ENCODE measurements at places on chromosomes 1 and 21.

DNA sequence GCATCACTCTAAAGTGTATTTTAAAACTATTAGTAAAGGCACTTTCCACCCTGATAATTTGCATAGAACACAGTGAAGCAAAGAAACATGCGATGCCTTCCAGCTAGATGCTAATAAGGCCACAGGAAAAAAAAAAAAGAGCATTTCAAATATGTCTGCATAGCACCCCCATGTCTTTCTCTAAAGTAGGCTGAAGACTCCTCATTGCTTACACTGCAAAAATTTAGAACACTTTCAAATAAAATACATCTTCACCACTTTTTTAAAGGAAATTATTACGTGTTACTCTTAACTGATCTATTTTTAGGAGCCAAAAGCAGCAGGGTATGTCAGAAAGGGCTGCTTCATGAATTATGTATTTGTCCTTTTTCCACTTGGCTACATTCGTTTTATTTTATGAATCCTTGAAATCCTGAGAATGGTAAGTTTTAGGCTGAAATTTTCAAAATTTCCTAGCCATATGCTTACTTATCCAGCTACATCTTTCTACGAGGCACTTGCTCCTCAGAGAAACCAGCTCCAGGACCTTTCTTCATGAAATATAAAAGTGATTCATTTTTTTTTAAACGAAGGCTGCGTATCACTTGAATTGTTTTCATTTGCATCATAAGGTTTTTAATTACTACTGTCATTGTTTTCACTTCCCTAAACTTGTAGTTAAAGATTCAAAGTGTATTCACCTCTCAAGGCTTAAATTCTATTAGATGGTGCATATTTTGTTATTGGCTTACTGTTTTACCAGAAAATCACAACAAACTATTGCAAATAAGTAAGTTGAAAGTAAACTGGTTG is 513.0 kb downstream of the PTPRC start:
- no peak for DNase-seq

DNA sequence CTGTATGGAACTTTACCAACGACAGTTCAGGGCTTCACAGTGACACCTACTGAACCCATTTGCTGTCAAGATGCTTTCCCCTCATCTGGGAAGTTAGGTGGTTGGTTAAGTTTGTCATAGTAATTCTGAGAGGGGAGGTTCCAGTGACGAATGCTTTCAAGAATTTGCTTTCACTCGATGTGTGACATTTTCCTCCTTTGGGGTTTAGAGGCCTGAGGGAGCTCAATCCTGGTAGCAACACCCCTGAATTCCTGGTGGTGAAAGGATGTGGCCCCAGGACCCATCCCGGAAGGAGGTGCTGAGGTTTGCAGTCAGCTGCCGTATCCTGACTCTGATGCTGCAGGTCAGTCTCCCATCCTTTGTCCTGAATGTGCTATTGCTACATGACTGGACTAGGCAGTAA is 2.8 kb downstream of the PIGV start:
- no peak for DNase-seq

DNA sequence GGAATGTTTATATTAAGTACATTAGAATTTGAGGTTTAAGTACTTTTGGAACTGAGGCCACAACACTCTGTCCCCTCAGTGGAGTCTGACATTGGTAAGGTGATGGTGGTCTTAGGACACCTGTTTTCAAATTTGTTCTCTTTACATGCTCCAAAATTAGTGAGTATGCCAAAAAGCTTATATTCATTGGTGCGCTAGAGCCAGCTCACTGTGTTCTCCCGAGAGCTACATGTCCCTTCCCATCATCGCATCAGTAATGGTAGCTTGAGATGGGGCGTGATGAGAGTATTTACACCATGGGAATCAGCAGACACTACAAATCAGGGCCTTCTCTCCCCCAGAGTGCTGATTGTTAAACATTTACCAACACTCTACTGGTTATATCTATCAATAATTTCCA is 19.5 kb downstream of the ETS2 start:
- DNase-seq, result no peak

DNA sequence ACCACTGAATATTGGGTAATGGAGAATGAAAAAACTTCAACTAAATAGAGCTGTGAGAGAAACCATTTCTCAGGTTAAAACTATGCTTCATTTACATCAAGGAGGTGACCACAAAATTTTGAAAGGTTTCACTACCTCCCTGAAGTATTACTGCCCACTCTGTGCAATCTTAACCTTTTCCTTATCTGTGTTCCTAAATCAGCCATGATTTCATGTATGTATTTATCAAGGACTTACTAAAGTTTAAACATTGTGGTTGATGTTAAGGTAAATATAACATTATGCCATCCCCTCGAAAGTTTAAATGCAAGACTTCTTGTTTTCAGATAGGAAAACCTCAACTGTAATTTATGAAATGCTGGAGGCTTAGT is 84.4 kb downstream of the CLEC20A start:
- no peak for DNase-seq

DNA sequence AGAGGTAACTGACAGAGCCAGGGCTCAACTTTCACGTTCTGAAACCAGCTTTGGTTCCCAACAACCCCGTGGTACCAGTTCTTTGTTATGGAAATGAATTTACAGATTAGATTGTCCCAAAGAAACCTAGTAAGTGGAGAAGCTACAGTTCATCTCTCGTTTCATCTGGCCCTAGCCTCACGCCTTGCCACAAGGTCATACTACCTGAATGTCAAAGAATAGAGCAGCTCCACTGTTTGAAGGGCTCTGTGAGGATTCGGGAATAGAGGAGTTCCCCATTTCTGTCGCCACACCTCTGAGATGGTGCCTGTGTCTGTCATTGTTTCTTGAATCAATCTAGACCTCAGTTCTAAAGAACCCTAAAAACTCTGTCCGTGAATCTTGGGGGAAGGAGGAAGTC is 15.0 kb upstream of the CDC42 start:
- no peak for DNase-seq

GRCh38 chr1:147463022-147463421 is 78.3 kb upstream of the BCL9 start:
- DNase-seq, result no peak

DNA sequence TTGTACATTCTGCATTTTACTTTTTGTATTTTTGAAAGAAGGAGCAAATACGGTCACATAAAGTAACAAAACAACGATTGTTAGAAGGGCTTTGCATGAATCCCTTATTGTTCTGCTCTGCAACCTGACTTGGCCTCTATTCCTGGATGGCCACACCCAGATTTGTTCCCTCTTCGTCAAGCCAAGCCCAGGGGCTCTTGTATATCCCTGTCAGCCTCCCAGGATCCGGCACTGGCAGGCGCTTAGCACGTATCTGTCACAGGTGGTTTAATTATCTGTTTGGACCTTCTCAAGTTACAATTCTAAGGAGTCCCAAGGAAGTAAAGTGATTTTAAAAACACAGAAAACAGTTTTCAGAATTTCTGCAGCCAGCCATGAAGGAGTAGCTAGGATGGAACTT is 28.0 kb downstream of the CRYAA start:
- DNase-seq, result no peak

DNA sequence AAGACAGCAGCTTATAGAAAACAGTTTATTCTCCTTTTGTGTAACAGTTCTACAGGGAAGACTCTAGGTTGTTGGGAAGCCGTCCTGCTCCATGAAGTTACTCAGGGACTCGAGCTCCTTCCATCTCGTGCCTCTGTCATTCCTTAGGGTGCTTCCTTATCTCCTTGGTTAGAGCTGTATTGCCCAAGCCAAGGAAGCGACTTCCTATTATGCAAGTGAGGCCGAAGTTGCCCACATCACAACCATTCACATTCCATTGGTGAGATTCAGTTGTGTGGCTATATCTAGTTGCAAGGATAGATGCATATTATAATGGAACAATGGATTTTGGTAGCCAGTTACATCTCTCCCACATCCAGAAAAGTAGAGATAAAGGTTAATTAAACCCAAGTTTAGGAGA is 9.0 kb downstream of the GSTM5 start:
- no peak for DNase-seq

GRCh38 chr1:93453911-93454310 is 6.0 kb downstream of the FNBP1L start:
- DNase-seq, result no peak

- DNase-seq, result no peak
Measured at GRCh38 chr1:25711555-25712298, 88.3 kb upstream of the SELENON start.

DNA sequence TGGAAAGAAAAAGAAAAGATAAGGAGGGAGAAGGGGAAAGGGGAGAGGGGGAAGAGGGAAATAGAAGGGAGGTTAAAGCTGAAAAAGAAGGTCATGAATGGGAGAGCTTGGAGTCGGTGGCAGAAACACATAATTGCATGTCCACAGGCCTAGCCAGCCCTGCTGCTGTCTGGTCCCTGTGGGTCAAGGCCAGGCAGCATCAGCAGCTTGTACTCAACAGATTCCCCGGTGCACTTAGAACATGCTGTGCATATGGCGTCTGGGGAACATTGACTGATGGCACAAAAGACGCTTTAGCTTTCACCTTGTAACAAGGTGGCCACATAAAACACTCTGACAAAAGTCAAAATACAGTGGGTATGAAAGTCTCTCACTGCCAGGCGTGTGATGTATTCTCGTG is 25.9 kb downstream of the COG2 start:
- DNase-seq, result no peak

- no peak for DNase-seq
Measured at GRCh38 chr1:240091614-240092300, at the start of gene FMN2. Gene FMN2, plus strand, starts transcription at chr1:240091883. Its CDS starts 227 bp downstream, at chr1:240092110.

DNA sequence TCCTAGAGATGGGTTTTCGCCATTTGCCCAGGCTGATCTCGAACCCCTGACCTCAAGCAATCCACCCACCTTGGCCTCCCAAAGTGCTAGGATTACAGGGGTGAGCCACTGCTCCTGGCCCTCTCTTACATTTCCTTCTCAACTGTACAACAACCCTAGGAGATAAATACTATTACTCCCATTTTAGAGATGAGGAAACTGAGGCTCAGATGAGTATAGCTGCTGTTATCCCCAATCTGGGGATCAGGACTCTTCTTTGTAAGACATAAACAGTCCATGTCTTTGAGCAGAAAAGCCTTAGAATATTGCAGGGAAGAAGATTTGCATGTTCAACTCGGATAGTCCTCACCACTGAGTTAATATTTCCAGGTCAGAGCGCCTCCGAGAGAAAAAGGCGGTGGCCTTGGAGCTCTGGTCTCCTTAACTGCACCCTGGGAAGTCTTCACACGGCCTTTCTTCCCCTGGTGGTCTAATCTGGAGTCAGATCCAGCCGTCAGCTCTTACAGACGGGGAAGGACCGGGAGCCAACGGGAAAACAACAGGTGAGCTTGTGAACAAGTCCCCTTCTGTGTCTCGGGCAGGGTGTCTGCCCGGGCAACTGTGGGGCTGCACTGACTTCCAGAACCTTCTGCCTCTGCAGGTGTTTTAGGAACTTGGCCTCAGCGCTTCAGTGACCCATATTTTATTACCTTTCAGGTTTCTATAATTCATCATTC is 5.9 kb upstream of the OLIG1 start:
- DNase-seq, result no peak

GRCh38 chr1:186195377-186195931 is 179.6 kb downstream of the TPR start:
- no peak for DNase-seq

DNA sequence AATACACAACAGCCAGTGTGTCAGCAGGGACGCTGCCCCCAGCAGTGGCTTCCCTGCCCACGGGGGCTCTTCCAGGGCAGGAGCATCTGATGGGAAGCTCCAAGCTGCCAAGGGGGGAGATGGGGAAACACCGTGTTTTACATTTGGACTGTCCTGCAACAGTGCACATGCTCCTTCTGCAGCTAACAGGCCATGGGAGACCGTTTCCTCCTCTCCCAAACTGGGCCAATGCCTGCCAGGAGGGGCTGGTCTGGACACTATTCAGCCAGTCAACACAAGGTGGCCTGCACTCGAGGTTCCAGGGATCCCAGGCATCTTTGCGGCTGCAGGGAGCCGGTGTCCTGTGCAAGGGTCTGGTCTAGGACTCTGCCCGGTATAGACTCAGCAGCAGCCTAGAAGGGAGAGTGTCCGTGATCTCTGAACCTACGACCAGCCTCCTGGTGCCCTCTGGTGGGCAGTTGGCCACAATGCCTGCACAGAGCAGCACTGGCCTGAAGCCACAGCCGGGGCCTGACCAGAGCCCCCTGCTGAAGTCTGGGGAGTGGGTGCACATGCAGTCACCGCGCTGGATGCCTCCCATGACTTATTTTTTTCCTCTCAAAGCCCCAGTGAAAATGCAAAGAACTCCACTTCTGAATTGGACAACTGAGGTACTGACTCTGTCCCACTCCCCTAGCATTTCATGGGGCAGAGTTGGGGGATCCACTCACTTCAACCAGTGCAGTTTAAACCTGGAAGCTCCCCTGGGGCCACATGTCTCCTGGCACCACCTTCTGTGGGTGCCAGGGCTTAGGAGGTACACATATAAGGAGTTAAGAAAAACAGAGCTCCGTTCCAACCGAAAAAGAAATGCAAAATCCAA is 33.3 kb downstream of the RCC2 start:
- peak; percentile 42 for DNase-seq

DNA sequence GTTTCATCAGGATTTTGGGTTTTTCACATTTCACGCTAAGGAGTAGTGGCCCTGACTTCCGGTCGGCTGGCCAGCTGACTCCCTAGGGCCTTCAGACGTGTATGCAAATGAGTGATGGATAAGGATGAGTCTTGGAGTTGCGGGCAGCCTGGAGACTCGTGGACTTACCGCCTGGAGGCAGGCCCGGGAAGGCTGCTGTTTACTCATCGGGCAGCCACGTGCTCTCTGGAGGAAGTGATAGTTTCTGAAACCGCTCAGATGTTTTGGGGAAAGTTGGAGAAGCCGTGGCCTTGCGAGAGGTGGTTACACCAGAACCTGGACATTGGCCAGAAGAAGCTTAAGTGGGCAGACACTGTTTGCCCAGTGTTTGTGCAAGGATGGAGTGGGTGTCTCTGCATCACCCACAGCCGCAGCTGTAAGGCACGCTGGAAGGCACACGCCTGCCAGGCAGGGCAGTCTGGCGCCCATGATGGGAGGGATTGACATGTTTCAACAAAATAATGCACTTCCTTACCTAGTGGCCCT is 23.1 kb upstream of the TNFRSF1B start:
- DNase-seq, result no peak

DNA sequence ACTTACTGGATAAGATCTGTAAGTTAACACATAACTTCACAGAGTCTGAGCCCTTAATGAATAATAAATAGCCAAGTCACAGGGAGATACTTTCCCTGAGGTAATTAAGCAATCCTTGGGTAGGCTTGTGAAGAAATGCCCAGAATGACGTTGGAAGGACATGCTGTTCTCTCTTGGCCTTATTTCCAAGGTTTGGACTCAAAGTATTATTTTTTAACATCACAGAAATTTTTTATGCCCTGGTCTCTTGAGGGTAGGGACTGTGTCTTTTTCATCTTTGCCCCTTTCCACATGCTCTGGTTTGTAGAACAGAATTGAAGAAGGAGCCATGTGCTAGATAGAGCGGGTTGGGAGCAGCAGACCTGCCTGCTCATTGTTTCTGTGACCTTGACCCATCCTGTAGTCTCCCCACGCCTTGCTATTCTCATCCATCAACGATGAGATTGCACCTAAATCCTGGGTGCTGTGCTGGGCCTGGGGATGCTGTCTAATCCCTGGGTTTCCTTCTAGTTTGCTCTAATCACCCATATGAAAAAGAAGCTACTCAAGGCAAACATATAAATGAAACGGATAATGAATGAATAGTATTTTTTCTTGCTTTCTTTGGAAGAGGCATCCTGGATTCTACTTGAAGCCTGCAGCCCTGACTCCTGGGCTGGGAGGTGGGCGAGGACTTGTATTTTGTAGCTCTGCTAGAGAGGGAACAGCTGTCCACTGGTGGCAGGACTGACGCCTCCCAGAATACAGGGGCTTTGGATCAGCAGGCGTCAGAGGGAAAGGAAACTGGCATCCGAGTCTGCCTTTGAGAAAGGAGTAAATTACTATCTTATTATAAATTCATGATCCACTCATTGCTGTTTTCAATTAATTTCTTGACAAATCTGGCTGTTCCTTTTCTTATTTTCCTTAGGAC is 17.5 kb upstream of the LAMTOR5 start:
- no peak for DNase-seq
